ENCODE measurements at places on chromosomes 7 and 10. TPM values are rescaled to one million over a fixed set of nuclear protein-coding genes. Genes with fewer than 3 reads are reported as not detected.

BTAF1 gene
- total RNA-seq = 23.1 TPM

LIPJ gene
- total RNA-seq = 0.09 TPM

ALOX5 gene
- not detected for total RNA-seq

- DNase-seq = no peak
These were observed 20.3 kb upstream of the NCAPG2 start for GRCh38 chr7:158724658-158725505.

DNA sequence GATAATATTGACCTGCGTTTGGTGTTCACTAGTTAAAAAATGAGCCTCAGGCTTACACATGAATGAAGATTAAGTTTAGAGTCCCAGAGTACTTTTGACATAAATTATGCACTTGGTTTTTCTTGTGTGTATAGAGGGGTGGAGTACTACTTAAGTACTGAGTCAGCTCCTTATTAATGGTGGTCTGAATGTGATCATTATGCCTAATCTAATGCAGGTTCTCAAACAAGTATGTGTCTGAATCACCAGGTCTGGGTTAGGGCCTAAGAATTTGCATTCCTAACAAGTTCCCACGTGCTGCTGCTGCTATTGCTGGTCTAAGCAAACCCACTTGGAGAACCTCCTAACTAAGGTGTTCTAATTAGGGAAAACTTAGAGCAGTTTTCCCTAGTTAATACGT, 30.7 kb upstream of the STOX1 start:
- no peak for DNase-seq

- no peak for DNase-seq
These were observed 41.4 kb downstream of the SYPL1 start for GRCh38 chr7:106070567-106071254.

- DNase-seq = no peak
These were observed 4.5 kb downstream of the CAMK2B start for GRCh38 chr7:44320794-44321371.
